ENCODE measurements at places on chromosomes 7 and 10.

GRCh38 chr10:75243426-75243825 is 7.7 kb upstream of the COMTD1 start:
- no peak for DNase-seq

GRCh38 chr7:80719261-80719660 is 80.8 kb downstream of the CD36 start:
- no peak for DNase-seq

DNA sequence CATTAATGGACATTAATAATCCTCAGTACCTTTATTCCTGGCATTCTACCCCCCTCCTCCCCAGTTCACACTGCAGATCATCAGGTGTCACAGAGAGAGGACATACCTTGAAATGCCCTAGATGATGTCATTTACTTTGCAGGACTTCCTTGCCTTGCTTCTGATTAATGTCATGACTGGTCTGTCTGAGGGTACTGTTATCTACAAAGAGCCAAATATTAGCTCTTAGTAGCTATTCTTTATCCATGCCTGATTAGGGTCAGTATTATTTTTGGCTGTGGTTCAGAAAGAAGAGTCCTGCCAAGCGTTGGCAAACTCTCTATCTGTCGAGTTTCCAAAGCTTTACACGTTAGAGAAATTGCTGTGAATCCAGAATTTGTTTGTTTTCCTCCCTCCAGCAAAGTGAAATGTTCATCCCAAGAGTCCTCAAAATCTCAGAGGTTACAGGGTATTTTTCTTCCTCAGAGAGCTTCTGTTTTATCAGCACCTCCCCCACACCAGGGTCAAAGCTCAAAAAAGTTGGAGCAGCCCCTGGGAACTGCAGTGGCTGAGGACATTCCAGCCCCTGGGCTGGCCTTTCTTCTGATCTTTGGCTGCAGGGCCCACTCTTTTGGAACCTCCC is 12.6 kb downstream of the SCD start:
- DNase-seq, result no peak

- DNase-seq, result no peak
These were observed 233.6 kb downstream of the BAMBI start for GRCh38 chr10:28910956-28911355.

DNA sequence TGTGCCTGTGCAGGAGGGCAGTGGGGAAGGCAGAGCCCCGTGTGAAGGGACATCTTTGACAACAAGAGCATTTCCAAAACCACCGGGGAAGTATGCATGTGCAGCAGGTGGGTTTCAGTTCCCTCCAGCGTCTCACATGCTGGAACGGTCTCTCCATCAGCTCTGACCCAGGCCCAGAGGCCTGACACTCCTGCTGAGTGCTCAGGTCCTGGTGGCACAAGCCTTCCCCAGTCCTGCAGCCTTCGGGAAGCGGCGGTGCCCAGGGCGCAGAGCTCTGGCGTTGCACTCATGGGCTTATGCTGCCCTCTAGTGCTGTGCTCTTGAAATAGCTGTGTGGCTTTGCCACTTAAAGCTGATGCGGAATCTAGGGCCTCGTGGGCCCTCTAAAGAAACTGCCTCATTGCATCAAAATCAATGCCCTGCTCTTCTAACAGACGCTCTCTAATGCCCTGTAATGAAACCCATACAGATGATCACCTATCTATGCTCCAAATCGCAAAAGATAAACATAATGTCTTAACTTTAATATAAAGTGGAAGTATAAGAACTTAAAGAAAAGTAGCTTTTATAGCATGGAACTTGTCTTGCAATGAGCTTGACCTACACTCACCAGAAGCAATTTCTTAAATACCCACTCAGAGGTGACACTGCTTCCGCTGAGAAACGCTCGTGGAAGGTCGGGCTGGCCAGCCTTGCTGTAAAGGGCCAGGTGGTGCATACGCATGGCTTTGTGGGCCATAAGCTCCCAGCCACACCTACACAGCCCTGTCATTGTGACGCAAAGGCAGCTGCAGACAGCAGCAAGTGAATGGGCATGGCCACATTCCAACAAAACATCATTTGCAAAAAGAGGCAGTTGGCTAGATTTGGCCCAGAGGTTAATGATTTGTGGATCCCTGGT is 38.6 kb downstream of the CLRN3 start:
- DNase-seq, result peak; percentile 26

- DNase-seq, result no peak
These were observed 830.4 kb upstream of the COBL start for GRCh38 chr7:52146871-52147634.

DNA sequence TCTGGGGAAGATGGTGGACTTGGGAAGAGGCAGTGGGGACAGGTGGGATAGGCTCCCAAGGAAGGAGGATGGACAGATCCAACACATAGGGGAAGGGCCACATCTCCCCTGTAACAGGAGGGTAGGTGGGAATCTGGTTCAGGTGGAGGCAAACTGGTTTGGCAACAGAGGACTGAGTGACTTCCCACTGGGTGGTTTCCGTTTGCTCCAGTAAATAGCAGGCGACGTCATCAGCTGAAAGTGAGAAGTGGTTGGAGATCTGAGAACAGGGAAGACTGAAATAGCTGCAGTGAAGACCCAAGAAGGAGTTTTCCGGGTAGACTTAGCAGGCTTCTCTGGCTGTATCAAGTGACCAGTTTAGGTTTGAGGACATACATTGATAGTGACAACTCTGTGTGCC is 504.4 kb downstream of the GALNT17 start:
- no peak for DNase-seq

- DNase-seq, result no peak
These were observed 18.4 kb downstream of the BNIP3 start for GRCh38 chr10:131963350-131963749.

GRCh38 chr10:26881600-26882331 is 21.0 kb upstream of the ABI1 start:
- no peak for DNase-seq

- no peak for DNase-seq
These were observed 87.2 kb upstream of the DUSP5 start for GRCh38 chr10:110410329-110411046.

DNA sequence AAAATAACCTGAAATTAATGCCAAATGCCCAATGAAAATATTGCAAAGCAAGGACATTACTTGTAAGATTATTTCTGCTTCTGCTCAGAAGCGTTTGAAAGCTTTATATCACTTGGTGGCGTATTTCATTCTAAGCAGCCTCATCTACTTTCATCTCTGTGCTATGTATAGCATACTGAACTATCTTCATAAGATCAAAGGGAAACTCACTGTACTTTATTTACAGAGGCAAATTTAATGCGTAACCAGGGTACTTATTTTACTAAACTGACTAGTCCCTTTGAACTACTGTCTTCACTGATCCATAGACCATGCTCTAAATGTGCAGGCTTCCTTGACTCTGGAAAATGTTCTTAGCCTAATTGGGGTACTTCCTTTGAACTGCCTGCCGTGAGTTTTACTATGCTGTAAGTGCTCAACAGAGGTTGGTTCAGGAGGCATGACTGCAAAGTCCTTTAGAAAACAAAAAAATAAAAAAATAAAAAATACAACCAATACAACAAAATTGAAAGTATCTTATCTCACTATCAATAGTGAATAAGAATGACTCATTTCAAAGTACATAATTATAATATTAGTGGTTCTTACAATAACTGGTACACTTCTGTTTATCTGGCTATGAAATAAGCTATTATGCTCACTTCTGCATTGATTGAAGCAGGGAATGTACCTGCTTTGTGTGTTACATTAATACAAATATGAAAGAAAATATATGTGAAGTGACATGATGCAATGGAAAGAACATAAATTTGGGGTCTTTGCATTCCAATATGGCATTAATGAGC is 41.0 kb upstream of the TSPAN12 start:
- no peak for DNase-seq

DNA sequence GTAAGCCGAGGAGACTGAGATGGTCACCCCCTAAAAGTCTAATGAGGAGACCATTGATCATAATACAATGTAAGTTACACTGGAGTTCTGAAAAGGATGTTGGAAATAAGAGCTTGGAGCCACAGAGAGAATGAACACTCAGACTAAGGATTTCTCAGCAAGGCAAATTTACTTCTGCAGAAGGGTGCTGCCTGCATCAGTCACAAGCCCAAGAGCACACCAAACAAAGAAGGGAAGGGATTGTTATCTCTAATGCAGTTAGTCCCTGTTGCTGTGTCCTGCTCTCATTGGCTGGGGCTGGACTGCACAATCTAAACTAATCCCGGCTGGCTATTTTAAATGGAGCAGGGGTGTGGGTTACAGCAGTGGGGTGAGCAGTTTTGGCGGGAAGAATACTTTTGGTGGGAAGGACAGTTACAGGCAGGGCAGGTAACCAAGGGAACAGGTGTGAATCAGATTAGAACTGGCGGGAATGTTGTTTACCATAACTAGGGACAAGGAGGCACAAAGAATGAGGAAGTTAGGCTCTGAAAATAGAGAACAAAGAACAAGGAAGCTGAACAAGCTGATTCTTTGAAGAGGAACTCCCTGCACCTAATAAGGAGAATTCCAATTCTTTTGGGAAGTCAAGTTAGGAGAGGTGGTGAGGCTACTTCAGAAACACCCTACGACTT is 30.3 kb upstream of the TRIM24 start:
- no peak for DNase-seq

- no peak for DNase-seq
These were observed 26.4 kb upstream of the ANKRD1 start for GRCh38 chr10:90947030-90947960.

DNA sequence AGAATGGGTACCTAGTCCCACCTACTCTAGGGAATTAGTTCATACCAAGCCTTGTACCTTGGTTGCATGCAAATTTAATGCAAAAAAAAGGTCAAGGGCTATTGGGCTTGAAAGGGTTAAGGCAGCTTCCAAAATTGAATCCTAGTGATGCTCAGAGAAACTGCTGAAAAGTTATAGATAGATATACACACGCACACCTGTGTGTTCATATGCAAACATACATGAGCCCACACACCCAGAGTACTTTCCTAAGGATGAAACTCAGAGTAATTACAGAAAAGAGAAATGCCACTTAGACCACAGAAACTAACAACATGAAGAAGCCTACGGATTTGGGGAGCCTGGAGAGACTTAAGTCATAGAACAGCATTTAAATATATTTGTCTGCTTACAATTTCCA is 1.5 kb downstream of the SLC25A13 start:
- no peak for DNase-seq

GRCh38 chr7:38461887-38462286 is 169.3 kb downstream of the AMPH start:
- no peak for DNase-seq

- DNase-seq, result no peak
These were observed 142.4 kb downstream of the EPC1 start for GRCh38 chr10:32204606-32205005.

GRCh38 chr10:21516242-21517131 is 9.0 kb downstream of the SKIDA1 start:
- no peak for DNase-seq

- DNase-seq, result no peak
These were observed 590 bp upstream of the CRTAC1 start for GRCh38 chr10:98030991-98031431.

- no peak for DNase-seq
These were observed 97.9 kb upstream of the SAMD8 start for GRCh38 chr10:75013522-75013921.

GRCh38 chr7:5284304-5285281 is 1.9 kb downstream of the SLC29A4 start:
- no peak for DNase-seq

DNA sequence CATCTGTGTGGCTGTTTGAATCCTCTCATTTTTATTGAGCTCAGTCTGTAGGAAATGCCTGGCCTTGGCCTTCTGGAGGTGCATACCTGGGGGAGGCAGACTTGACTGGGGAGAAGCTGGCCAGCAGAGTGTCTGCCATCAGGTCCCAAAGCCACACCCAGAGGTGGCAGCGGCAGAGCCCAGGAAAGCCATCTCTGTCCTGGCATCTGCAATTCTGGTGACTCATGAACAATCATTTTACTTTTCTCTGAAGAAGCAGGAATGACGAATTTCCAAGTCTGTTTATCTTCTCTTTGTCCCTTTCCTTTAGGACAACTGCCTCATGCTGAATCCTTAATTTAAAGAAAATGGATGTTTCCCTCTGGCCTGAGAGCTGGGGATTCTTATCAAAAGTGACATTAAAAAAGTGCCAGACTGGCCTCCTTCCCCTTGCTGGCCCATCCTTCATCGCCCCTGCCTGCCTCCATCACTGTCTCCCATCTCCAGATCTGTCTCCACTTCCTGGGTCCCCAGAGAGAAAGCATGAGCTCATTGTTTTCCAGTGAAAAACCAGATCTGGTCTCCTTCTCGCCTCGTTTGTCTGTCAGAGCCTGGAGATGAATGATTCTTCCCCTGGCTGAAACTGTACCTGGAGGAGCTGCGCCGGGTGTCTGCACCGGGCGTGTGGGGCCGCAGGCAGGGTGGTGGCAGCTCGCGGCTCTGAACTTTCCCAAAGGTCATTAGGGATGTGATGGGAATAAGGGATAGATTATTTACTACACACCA is 124.5 kb downstream of the TMEM178B start:
- DNase-seq, result no peak

- DNase-seq, result no peak
These were observed 1024.2 kb downstream of the GRM8 start for GRCh38 chr7:126228356-126229061.

GRCh38 chr10:132193907-132194552 is 7.3 kb downstream of the DPYSL4 start:
- no peak for DNase-seq

GRCh38 chr10:2834214-2834613 is 233.1 kb upstream of the PFKP start:
- DNase-seq, result no peak

DNA sequence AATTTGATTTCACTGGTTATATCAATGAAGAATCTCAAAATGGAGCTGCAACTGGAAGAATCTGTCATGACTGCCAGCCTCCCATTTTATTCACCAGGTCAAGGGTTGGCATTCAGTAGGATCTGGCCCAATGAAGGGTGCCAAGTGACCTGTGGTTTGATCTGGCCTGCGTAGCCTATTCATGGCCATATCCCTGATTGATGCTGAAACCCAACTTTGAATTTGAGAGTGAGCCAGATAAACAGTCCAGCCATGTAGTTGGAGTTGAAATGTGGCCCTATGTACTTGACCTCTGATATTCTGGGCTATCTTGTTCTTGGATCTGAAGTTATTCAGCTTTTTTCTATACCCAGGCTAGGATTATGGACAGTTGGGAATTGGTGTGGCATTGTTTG is 1.5 kb downstream of the MKLN1 start:
- no peak for DNase-seq

GRCh38 chr10:116247691-116248090 is 25.3 kb downstream of the GFRA1 start:
- no peak for DNase-seq

GRCh38 chr7:36091874-36092176 is 61.2 kb upstream of the EEPD1 start:
- DNase-seq, result no peak

GRCh38 chr10:129888784-129889616 is 75.1 kb downstream of the EBF3 start:
- DNase-seq, result no peak

- DNase-seq, result no peak
These were observed 588 bp downstream of the CYREN start for GRCh38 chr7:135169964-135170273.

GRCh38 chr7:7315851-7316250 is 133.5 kb downstream of the C1GALT1 start:
- DNase-seq, result no peak

DNA sequence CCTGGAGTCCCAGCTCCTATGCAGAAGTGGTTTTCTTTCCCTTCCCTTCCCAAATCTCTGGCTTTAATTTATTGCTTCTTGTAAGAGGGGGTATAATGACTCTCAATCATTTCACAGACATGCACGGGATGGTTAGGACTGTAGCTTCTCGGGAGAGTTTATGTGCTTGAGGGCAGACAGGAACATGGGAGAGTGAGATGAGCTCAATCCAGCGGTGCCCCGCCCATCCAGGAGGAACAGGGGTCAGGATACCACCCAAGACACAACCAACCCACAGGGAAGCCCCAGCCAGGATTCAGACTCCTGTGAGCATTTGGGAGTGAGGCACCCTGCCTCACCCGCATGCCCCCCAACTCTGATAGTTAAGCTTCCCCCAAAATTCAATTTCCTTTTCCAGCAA is 33.7 kb upstream of the GATAD1 start:
- DNase-seq, result no peak

Data from activated naive CD4-positive, alpha-beta T cell (primary cell).